T-helper 2 cell (primary cell): ENCODE measurements at places on chromosomes 1 and 21.

DNA sequence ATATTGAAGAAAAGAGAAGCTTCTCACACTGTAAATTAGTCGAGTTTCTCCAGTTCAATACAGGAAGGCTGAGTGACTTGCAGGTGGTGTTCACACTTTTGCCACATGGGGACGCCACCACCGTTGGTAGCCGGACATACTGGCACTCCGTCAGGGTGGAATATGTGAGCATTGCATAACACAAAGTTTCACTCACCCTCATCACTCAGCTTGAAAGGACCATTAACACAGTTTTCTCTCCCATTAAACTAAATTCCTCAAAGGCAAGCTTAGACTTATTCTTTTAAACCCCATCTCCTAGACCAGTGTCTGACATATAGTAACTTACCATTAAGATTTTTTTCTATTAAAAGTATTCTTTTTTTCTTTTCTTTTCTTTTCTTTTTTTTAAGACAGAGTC, 105.3 kb upstream of the SERBP1 start:
- DNase-seq: no peak

GRCh38 chr1:230131457-230131856, 64.4 kb downstream of the GALNT2 start:
- DNase-seq: no peak

DNA sequence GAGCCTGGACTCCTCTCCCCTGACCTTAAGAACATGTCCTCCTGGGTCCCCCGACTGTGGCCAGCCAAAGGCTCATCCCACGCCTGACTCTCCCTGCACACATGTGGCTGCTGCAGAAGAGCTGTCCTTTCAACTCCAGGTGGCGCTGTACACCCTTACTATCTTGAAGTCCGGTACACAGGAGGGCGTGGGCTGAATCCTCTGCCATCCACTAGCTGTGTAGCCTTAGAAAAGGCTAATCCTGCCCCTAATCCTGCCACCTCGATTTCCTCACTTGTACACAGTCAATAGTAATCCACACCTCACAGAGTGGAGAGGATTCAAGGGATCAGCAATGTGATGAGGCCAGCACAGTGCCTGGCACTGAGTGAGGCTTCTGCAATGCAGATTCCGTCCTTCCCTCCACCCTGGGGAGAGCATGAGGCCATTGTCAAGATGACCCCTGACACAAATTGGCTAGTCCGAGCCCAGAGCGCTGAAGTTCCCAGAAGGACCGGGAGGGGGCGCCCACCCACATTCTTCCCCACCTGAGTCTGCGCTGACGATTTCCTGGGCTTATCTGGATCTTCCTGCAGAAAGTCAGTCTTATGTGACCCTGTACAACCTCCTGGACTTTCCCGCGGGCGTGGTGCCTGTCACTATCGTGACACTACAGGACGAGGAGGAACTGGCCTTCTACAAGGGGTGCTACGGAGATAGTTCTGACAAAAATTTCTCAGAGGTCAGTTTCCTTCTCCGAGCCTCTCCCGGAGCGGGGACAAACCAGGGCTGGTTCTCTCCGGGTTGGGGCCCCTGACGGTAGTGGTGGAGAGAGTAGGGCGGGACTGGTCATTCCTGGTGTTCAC, 47.1 kb upstream of the DMBX1 start:
- peak; percentile 38 for DNase-seq

GRCh38 chr1:54839824-54840223, 38.7 kb upstream of the TTC22 start:
- DNase-seq: no peak

- no peak for DNase-seq
Measured at GRCh38 chr1:225923381-225923691, 714 bp downstream of the PYCR2 start.

DNA sequence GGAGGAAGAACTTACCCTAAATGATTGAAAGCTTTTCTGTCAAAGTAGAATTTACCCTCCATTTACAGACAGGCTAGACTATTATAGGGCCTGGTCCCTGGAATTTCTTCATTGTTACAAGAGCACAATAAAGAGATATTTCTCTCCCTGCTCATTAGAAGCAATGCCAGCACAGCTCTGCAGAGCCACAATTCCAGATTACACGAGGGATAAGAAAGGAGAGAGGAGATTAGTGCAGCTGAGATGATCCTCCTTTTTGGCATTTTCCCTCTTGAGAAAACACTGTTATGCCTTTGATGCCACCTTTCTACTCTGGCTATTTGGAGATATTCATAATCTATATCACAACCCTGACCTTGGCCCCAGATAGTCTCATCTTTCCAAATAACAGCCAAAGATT, 1119.5 kb upstream of the TMPRSS15 start:
- no peak for DNase-seq

GRCh38 chr1:19323987-19324664, 12.0 kb downstream of the SLC66A1 start:
- DNase-seq: no peak

- no peak for DNase-seq
Measured at GRCh38 chr1:187051618-187052232, 223.0 kb downstream of the PLA2G4A start.

GRCh38 chr1:8821084-8821483, 3.6 kb upstream of the RERE start:
- no peak for DNase-seq

GRCh38 chr1:23699280-23700179, 7.9 kb downstream of the RPL11 start:
- no peak for DNase-seq

DNA sequence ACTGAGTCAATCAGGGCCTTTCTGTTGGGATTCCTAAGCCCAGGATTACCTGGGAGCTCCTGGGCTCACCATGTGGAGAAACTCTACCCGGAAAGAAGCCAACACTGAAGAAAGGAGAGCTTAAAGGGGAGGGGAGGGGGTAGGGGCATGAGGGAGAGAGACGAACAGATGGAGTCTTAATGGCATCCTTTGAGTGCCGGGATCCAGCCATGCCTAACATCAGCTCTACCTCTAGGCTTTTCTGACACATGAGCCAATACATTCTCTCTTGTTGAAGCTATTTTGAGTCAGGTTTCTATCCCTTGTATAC, 75.0 kb downstream of the NPHP4 start:
- DNase-seq: no peak

- DNase-seq: no peak
Measured at GRCh38 chr1:108077991-108078390, 113.0 kb upstream of the VAV3 start.

GRCh38 chr1:43300378-43301094, at the start of gene TIE1:
TSS of gene TIE1 (plus strand) at chr1:43300982. CDS start at chr1:43301072, 90 bp downstream.
- DNase-seq: no peak

- no peak for DNase-seq
Measured at GRCh38 chr1:89085781-89086180, 20.8 kb upstream of the GBP1 start.

DNA sequence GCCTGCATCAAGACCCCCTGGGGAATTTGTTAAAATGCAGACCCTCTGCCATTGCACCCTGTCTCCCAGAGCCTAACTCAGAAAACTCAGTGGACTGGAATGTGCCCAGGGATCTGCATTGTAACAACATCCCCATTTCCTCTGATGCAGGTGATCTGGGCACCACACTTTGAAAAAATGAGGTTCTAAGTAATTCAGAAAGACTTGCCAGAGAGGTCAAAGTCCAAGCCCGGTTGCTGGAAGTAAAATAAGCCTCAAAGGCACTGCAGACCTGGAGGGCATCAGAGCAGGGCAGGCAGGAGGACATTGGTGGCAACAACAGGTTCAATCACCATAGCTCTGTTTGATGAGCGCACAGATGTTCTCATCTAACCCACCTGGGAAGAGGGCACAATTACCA, 90.7 kb downstream of the SYT2 start:
- no peak for DNase-seq

DNA sequence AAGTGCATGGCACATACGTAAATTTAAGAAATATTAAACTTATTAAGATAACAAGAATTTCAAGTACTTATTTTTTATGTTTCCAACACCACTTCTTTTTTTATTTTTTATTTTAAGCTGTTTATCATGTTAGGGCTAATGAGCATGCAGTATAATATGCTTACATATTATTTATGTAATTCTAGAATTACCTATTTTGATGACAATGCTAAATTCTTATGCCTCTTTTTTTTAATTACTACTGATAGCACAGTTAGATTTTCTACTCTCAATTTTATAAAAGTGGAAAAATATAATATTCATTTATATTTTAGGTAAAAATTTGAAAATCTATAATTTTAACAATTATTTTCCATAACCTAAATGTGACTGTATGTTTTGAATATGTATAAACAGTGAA, 713.0 kb downstream of the MRPL39 start:
- DNase-seq: no peak

- DNase-seq: no peak
Measured at GRCh38 chr1:201080135-201080534, 32.1 kb downstream of the CACNA1S start.

DNA sequence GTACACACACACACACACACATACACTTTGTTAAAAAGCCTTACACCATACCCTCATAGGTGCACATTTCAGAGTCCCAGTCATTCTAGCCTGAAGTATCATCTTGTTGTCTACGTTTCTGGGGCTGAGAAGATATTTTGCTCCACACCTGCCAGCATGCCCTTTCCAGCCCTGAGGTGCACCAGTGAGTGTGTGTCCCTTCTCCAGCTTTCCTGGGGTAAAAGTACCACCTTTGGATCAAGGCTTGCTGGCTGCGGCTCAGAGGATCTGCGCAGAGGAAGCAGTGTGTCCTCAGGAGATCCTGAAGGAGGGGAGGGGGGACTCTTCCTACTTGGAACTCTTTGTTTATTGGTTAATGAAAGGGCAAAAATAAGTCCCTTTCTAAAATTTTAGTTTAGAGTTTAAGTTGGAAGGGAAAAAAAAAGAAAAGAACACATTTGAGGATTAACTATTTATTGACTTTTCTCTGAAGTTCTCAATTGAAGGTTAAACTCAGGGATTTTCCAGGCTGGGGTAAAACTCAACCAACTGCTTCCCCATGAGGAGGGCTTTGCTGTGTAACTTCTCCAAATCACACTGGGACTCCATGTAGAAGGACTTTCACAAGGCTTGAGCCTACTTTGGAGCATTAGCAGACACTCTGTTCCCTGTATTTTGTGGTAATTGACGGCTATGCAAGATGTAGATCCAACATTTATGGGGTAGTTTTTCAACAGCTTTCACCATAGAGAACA, 200.3 kb upstream of the SGIP1 start:
- no peak for DNase-seq

DNA sequence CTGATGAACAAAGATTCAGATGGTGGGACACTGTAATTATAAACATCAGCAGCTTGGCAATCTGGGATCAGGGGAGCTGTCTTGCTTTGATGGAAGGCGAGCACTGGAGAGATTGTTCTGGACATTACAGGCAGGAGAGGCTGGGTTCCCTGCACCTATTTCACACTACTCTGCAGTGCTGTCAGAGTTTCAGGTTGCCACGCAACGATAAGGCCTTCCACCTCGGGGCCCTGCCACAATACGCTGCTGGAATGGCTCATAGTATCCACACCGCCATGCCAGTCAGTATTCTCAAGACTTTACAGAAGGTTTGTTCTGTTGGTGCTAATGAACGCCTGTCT, 96.8 kb downstream of the GLIS1 start:
- DNase-seq: no peak

DNA sequence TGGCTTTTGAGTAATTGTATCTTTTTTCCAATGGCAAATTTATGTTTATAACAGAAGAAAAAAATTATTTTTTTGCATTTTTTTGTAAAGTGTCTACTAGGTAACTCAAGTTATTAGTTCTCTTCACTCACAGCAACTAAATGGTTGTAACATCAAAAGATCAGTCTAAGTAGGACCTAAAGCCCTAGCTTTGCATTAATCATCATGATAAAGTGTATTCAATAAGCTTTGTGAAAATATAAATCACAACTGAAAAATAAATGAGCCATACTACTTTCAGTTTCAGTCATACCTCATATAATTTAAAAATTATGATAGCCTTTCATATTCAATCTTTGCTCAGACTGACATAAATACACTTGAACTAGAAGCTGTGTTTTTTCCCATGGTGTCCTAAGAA, 6.9 kb downstream of the TAF5L start:
- no peak for DNase-seq
